ENCODE measurements at places on chromosomes 1 and 21.

DNA sequence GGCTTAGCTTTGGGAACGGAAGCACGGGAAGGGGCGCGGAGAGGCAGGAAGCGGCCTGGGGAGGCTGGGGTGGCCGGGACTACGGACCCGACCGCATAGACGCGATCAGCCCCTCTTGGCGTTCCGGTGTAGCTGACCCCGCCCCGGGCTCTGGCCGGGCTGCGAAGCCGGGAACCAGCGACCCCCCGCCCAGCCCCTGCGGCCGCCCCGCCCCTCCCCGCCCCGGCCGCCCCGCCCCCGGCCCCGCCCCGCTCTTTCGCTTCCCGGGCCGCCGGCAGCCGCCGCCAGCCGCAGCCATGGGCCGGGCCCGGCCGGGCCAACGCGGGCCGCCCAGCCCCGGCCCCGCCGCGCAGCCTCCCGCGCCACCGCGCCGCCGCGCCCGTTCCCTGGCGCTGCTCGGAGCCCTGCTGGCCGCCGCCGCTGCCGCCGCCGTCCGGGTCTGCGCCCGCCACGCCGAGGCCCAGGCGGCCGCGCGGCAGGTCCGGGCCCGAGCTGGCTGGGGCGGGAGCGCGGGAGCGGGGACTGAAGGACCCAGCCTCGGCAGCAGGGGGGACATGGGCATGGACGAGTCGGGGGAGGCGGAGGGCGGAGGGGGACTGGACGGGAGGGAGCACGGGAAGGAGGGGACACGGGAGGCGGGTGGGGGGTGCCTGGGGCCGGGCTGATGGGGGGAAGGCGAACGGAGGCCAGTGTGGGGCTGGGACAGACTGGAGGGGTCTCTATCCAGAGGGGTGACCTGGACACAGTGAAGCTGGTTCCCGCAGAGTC is at the start of gene SELENON:
SELENON (plus strand) TSS at position 259 of the 768 bp plus-strand sequence; CDS start at position 297, 38 bp downstream.
- H3K4me3 ChIP-seq = peak within 1 kb of the TSS; percentile 70
- DNase-seq = peak; percentile 90
- no peak within 1 kb of the TSS for H3K27ac ChIP-seq
- H3K27me3 ChIP-seq = peaks cover 5% of the 10 kb centered on the region

- H3K4me3 ChIP-seq = no peak overlapping the region
- H3K27me3 ChIP-seq = no peaks in the 10 kb centered on the region
- DNase-seq = no peak
- H3K36me3 ChIP-seq = no peaks in the 10 kb centered on the region
- no peak overlapping the region for H3K27ac ChIP-seq
- H3K4me1 ChIP-seq = peaks cover 4% of the 10 kb centered on the region
These were observed 5.3 kb downstream of the MRPS15 start for GRCh38 chr1:36458910-36459309.

GRCh38 chr21:35045542-35046262 is 3.4 kb downstream of the RUNX1 start:
- no peak overlapping the region for H3K27ac ChIP-seq
- H3K27me3 ChIP-seq = no peaks in the 10 kb centered on the region
- H3K4me3 ChIP-seq = no peak overlapping the region
- H3K36me3 ChIP-seq = no peaks in the 10 kb centered on the region

DNA sequence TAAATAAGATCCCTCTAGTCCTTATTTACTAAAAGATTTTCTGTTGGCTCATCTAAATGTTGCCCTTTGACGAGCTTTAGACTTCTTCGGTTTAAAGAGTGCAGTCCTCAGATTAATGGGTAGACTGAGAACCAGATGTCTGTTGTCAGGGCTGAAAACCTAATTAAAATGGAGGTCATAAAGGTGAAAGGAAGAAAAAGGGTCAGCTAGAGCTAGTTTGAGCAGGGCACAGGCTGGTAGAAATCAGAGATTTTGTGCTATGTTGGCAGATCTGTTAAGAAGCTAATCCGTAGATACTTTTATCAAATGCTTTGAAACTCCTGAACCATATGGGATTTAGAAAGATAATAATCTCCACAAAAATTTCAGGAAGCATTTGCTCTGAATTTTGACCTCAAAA is 959.0 kb downstream of the PLA2G4A start:
- DNase-seq = peak; percentile 61
- no peaks in the 10 kb centered on the region for H3K27me3 ChIP-seq
- peak overlapping the region; percentile 83 for H3K27ac ChIP-seq
- H3K36me3 ChIP-seq = no peaks in the 10 kb centered on the region
- peaks cover 48% of the 10 kb centered on the region for H3K4me1 ChIP-seq
- H3K4me3 ChIP-seq = no peak overlapping the region

GRCh38 chr1:89575207-89575606 is 50.6 kb downstream of the LRRC8B start:
- peaks cover 20% of the 10 kb centered on the region for H3K36me3 ChIP-seq
- H3K4me1 ChIP-seq = peaks cover 47% of the 10 kb centered on the region
- no peak for DNase-seq
- H3K4me3 ChIP-seq = no peak overlapping the region
- no peaks in the 10 kb centered on the region for H3K27me3 ChIP-seq
- H3K27ac ChIP-seq = peak overlapping the region; percentile 96

DNA sequence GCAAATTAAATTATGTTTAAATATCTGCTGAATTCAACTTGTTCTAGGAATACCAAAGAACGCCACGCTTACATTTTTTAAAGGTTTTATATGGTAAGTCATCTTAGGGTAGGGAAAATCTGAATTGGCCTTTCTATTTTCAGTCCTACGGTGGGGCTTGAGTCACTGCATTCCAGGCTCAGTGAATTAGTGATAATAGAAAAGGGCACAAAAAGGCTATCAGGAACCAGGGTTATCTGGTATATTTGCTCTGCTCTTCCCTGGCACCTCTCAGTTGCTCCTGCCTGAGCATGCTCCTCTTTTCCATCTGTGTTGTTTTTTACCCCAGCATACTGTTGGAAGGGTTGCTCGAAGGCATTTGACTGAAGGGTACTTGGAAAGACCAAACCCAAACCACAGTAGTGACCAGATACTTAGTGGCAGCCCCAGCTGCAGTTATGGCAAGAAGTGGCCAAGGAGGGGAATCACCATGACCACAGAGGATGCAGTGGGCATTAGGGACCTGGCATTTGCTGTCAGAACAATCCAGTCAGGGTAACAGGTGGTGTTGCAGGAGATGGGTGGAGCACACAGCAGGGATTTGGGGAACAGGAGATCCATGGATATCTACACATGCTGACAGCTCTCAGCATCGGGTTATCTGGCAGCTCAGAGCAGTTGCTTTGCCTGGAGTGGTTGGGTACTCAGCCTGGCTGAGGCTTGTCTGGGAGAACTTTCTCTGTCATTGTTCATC is 2.3 kb downstream of the OVAAL start:
- no peaks in the 10 kb centered on the region for H3K27me3 ChIP-seq
- no peak for DNase-seq
- H3K4me1 ChIP-seq = peaks cover under 1% of the 10 kb centered on the region
- H3K36me3 ChIP-seq = no peaks in the 10 kb centered on the region
- H3K4me3 ChIP-seq = no peak overlapping the region
